ENCODE measurements at places on chromosomes 1 and 21. TPM values are rescaled to one million over a fixed set of nuclear protein-coding genes. Genes with fewer than 3 reads are reported as not detected.
A peak's percentile ranks its signal among the peaks of the same experiment; 100 is the strongest.

- DNase-seq = no peak
These were observed 171.5 kb upstream of the CAMK1G start for GRCh38 chr1:209412036-209412435.

DNA sequence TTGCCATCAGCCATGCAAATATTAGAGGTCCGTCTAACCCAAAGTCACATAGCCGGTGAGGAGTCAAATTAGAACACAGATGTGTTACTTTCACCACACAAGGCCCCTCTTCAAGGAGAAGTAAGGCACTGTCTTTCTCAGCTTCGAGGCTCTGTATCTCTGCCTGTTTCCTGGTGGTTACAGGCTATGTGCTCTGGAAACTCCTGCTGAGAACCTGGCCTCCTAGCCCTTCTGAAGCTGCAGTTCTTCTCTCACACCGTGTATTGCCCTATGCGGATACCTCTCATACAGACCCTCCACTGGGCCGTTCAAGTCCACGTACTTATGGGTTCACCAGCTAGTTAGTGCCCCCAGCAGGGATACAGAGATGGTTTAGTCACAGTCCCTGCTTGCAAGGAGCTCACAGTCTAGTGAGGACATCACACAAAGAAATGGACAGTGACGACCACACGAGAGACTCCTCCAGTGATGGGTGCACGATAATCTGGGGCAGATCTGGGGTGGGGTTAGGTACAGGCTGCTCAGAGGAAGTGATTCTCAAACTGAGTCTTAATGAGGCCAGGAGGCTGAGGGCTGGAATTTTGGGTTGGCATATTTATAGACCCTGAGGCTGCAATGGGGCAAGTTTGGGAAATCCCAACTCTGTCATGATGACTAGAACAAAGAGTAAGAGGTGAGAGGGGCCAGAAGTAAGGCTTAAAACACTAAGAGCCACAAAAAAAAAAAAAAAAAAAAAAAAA is 22.8 kb upstream of the ELOA start:
- DNase-seq = no peak

- no peak for DNase-seq
These were observed 41.9 kb downstream of the LMO4 start for GRCh38 chr1:87370544-87370943.

DNA sequence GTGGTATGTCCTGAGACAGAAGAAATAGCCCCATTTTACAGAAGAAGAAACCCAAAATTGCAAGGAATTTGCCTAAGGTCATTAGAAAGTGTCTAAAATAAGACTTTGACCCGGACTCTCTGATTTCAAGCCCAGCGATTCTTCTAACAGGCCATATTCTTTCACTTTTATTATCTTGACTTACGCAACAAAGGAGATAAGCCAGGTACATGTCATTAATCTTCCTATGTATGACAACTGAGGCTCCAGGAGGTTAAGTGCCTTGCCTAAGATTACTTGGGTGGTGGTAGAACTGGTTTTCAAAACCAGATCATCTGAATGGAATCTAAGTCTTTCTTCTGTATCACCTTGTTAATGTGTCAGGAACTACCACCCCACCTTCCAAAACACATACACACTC is 124.3 kb downstream of the PBX1 start:
- DNase-seq = no peak

RNF186 gene
- total RNA-seq = not detected

NUAK2 gene
- total RNA-seq = 0.70 TPM

DNA sequence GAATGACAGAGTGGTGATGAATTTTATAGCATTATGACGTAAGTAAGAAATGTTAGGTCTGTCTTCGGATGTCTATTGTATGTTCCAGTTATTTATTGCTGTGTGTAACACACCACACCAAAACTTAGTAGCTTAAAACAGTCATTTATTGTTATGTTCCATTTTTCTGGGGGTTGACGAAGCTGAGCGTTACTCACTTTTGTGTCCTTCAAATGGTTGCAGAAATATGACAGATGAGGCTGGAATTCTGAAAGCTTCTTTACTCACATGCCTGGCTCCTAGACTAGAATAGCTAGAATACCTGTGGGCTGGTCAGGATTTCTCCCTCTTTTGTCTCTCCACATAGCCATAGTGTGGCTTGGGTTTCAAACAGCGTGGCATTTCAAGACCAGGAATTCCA is 62.1 kb upstream of the S1PR1 start:
- DNase-seq = peak; percentile 86

ZNF695 gene
- 1.9 TPM for total RNA-seq

AGRN gene
- total RNA-seq = 171 TPM

GART gene
- total RNA-seq = 92.6 TPM

GRCh38 chr1:11749203-11749689 is 12.7 kb upstream of the C1orf167 start:
- DNase-seq = peak; percentile 30

AMY1C gene
- total RNA-seq = not detected

DNA sequence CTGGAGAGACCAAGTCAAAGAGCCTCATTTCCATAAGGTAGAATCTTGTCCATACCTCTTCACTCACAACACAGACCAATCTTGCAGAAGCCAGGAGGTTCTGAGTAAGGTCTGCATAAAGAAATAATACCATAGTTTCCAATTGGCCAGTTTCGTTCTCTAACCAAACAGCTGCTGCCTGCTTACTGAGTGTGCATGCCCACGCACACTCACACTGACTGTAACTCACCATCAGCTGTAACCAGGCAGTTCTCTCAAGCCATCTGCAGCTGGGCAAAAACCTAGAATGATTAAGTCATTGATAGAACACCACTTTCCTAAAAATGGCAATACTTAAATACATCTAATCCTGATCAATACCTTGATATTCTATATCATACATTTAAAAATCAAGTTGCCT is 106.6 kb upstream of the VAV3 start:
- peak; percentile 35 for DNase-seq

- peak; percentile 60 for DNase-seq
These were observed 154.3 kb upstream of the RNPC3 start for GRCh38 chr1:103371234-103371633.

RAB3B gene
- total RNA-seq = 0.78 TPM

- DNase-seq = no peak
These were observed 42.6 kb upstream of the CD101 start for GRCh38 chr1:116958977-116959376.

LAMC1 gene
- 298 TPM for total RNA-seq

DNA sequence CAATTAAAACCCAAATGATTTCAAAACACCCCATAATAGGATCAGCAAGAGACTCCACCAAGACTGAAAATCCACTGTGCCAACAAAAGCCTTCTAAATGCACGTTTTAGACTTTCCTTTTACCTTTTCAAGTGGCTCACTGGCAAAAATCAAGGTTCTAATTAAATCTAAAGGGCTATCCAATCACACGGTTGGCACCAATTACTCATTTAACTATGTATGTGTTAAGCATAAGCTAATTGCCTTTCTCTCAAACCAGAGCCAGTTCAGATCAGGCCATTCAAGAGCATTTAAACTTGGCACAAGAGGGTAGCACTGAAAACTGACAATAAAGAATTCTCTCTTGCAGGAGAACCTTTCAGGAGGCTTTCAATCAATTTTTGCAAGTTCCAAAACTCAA is 139.5 kb downstream of the RGS7 start:
- DNase-seq = no peak

DNA sequence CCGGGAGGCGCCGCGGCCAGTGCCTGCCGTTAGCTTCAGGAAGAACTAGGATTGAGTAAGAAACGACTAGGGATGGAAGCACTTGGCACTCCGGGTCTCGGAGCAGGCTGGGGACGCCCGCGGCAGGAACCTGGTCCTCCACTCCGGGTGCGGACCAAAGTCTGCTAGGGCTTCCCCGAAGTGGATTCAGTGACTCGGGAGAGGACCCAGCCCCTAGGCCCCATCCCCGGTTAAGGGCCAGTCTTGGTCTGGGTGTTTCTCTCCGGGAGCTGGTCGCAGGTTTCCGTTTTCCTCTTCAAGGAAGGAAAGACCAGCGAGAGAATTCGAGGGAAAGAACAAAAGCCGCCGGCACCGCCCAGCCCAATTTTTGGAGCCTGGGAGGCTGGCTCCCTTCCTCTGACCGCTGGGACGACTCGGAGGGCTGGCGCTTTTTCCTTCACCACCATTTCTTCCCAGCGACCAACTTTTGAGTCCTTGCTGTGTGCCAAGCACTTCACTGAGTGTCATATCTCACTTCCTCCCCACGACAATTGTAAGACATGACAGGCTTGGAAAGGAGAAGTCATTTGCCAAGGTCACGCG is 16.8 kb upstream of the STMN1 start:
- DNase-seq = peak; percentile 61

SELP gene
- not detected for total RNA-seq

DNA sequence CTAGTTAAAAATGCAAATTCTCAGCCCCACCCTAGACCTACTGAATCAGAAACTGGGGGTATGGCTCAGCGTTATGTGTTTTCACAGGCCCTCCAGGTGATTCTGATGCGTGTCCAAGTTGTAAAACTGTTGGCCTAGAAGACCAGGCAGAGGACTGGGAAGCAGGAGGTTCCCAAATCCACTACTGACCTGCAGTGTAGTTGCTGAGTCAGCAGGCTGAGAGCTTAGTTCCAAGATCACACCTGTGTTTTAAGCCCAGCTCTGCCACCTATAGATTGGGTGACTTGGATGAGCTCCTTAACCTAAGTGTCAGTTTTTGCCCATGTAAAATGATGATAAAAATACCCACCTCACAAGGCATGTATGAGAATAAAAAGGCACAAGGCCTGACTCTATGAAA is 4.1 kb downstream of the GRHL3 start:
- no peak for DNase-seq

DNA sequence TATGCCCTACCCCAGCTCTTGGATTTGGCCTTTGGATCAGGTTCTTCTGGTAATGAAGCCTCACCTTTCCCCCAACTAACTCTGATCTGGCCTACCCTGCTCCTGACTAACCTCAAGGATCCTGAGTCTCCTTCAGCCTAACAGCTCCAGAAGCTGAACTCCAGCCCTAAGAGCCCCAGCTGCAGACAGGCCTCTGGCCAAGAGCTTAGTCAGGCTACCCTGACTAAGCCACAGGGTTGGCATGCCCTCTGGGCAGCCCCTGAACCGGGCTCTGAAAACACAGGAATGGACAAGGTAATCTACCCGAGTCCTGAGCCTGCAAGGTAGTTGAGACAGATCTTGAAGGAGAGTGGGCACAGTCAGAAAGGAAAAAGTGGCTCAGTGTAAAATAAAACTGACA is 29.4 kb downstream of the COA7 start:
- DNase-seq = peak; percentile 58

OR2L8 gene
- not detected for total RNA-seq

DNA sequence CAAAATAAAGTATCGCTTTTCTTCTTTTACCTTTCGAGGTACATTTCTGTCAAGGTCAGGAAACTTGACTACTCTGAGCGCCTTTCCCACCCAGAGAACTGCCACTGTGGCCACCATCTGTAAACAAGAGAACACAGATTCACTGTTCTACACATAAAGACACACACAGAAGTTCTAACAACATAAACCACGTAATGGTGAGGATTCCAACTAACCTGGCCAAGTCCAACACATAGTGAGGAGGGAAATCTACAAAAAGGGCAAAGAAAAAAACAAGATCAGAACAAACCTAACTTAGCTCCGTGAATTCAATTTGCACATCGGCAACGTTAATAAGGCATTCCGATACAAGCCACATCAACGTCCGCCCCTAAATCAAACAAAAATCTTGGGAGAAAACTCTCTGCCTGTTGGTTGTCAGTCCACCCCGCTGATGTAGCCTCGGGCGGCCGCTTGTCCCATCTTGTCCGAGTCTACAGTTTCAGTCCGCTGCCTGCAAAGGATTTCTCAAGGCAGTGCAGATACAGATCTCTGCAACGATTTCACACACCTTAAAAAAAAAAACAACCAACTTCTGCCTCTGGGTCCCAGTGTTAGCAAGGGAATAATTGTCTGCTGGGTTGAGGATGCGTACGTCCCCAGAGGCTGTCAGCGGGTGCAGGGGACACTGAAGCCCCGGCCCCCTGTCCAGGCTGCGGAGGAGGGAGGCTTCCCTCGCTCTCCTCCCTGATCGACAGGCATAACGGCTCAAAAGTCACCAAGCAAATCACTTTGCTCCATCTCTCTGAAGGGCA is 1.0 kb downstream of the SLC35D1 start:
- peak; percentile 42 for DNase-seq

Measured in myocyte (in vitro differentiated cells).